ENCODE measurements at places on chromosomes 7 and 10.
A peak's percentile ranks its signal among the peaks of the same experiment; 100 is the strongest.

DNA sequence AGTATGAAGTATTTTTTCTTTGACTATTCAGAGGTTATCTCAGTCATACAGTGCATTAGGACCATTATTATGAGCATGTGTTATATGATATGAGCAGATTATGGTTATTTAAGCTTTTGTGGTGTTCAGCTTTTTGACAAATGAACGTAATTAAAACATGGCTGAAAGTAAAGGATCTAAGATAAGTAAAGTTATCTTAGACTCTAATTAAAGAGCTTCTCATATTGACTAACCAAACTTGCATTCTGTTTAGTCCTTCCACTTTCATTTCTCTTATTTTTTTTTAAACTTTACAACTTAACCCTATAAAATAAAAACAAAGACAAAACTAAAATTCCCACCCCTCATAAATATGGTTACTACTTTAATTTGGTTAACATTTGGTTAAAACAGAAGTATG is 6.9 kb upstream of the GPR85 start:
- no peak for DNase-seq

- no peak for DNase-seq
These were observed 357.7 kb downstream of the FGFR2 start for GRCh38 chr10:121240556-121240955.

- DNase-seq: no peak
These were observed 143.0 kb downstream of the CUBN start for GRCh38 chr10:16986406-16987205.

- DNase-seq: peak; percentile 77
These were observed 33.7 kb downstream of the NRBF2 start for GRCh38 chr10:63166742-63167258.

DNA sequence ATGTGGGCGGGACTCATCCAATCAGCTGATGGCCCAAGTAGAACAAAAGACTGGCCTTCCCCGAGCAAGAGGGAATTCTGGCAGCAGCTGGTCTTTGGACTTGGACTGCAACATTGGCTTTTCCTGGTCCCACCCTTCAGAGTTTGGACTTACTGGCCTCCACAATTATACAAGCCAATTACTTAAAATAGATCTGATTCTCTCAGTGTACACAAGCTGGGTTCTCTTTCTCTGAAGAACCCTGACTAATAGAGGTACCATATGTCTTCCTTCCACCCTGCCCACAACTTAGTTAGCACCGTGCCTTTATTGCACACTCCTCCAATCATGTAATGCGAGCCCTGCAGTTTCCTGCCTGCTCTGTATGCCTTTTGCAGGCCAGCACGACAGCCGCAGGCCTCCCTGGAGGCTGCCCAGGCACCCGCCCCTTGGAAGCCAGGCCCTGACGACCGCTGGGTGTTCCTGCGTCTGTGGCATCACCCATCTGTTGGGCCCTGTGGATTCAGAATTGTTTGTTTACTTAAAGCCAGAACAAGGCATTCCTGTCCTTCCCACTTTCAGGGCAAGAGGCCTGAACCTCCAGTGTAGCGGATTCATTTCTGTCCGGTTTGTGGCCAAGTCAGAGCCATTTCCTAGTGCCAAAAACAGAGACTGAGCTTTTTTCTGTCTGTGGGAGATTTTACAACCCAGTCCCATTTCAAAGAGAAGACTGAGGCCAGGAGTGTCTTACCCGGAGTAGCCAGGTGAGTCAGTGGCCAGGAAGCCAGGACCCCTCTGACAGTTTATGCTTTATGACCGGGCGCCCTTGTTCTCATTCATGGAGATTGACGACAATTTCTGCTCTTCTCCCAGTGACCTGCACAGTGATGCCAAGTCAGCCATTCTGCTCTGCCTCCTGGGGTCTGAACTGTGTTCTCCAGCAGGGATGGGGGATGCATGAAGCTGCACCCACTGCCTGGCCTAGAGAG is 968 bp upstream of the INMT start:
- DNase-seq: no peak

- no peak for DNase-seq
These were observed 19.1 kb downstream of the WDR86 start for GRCh38 chr7:151390598-151391357.

GRCh38 chr10:101089520-101090299 is 27.9 kb downstream of the KAZALD1 start:
- DNase-seq: peak; percentile 0

GRCh38 chr7:34837801-34838201 is 179.8 kb downstream of the NPSR1 start:
- no peak for DNase-seq

- DNase-seq: no peak
These were observed 94.3 kb downstream of the PRLHR start for GRCh38 chr10:118501171-118501570.

DNA sequence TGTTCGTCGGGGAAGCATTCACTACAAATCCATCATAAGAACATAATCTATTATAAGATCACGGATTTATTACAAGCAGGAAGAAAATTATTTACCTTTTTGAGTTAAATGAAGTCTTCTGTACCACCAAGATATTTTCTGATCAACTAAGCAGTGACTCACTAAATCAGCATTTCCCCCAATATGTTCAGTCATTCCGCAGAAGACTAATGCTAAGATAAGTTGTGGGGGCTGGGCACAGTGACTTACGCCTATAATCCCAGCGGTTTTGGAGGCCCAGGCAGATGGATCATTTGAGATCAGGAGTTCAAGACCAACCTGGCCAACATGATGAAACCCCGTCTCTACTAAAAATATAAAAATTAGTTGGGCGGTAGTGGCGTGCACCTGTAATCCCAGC is 144.2 kb upstream of the EGR2 start:
- DNase-seq: no peak

DNA sequence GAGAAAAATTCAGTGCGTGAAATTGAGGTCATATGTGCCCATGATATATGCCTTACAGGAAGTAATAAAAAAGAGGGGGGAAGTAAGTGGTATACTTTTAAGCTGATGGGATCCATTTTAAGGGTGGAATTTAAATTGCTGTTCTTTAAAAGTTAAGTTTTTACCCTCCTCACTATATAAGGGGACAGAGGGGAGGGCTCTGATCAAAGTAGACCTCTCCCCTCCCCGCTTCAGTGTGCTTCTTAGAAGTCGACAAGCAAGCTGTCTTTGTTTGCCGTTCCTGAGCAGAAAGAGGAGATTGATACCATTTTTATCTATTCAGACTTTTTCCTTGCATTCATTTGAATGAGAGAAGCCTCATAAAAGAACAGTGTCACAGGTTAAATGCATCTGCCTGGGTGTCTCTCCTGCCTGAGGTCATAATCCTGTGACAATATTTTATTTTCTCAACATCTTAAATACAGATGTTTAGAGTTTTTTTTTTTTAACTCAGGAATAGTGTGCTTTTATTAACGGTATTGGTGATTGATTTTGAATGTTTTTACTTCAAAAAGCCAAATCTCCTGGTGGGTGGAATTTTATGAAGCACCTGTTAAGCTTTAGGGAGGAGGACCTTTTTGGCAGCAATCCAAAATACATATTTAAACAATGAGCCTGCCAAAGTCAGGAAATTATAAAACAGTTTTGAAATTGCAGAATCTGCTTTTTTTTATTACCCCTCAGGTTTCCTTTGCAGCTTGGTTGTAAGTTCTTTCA is 141.7 kb downstream of the KAT6B start:
- peak; percentile 25 for DNase-seq

- no peak for DNase-seq
These were observed 51.5 kb downstream of the CCNY start for GRCh38 chr10:35387768-35388167.

- peak; percentile 81 for DNase-seq
These were observed 343.7 kb downstream of the ELMO1 start for GRCh38 chr7:37104822-37105518.

GRCh38 chr10:43304687-43305333 is 37.9 kb upstream of the RASGEF1A start:
- peak; percentile 6 for DNase-seq

GRCh38 chr10:88616250-88616977 is 29.9 kb downstream of the LIPJ start:
- no peak for DNase-seq

DNA sequence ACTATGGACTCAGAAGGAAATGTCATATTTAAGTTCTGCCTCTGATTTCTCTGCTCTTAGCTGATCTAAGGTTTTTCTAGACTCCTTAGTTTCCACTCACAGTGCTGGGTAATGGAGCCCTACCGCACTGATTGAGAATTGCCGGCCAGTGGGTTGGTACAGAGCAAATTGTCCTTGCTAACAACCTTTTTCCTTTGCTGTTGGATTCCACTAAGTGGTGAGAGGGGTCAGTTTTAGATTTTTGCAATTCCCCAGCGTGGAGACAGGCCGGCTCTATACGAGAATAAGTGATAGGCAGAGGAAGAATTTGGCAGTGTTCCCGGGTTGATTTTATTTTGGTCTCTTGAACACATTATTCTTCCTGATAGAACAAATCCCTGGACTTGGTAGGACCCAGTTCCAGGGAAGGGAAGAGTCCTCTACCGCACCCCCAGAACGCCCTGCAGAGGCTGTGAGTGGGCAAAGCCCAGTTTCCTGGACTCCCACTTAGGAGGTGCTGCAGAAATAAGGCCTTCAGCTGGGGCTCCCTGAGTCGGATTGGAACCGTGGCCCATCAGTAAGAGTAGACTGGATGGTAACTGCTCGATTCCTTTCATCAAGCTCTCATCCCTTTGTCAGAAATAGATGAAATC is 3.0 kb upstream of the NRP1 start:
- no peak for DNase-seq

- no peak for DNase-seq
These were observed 33.1 kb downstream of the SMC3 start for GRCh38 chr10:110600487-110601101.

DNA sequence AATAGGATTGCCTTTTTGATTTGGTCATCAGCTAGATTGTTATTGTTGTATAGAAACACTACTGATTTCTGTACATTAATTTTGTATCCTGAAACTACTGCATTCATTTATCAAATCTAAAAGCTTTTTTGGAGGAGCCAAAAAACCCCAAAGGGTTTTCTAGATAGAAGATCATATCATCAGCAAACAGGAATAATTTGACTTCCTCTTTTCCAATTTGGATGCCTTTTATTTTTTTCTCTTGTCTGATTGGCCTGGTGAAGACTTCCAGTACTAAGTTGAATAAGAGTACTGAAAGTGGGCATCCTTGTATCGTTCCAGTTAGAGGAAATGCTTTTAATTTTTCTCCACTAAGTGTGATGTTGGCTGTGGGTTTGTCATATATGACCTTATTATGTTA is 10.6 kb upstream of the ENTPD7 start:
- DNase-seq: no peak

DNA sequence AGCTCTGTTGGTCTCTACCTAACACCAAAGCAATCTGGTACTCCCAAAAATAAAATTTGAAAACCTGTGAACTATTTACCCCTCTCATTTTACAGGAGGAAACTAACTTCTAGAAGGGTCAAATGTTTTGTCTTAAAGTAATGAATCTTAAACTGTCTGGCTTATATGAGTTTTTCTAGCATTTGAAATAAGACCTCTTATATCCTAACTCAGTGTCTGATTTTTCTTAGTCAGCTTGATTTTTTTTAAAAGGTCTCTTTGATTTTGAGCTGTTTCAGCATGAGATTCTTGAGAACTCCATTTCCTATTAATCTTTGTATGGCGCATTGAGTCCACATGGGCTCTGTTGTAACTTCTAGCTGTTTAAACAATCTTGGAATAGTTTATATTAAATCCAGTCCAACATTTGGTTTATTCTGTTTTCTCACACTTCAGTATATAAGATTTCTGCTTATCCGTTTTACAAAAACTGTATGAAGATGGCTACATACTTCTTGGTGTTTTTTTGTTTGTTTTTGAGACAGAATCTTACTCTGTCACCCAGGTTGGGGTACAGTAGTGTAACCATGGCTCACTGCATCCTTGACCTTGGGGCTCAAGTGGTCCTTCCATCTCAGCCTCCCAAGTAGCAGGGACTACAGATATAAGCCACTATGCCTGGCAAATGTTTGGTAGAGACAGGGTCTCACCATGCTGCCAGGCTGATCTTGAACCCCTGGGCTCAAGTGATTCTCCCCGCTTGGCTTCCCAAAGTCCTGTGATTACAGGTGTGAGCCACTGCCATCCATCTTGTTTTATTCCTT is 91.1 kb downstream of the PPP1R9A start:
- DNase-seq: no peak

GRCh38 chr10:91694170-91694794 is 61.4 kb upstream of the PPP1R3C start:
- DNase-seq: peak; percentile 29

DNA sequence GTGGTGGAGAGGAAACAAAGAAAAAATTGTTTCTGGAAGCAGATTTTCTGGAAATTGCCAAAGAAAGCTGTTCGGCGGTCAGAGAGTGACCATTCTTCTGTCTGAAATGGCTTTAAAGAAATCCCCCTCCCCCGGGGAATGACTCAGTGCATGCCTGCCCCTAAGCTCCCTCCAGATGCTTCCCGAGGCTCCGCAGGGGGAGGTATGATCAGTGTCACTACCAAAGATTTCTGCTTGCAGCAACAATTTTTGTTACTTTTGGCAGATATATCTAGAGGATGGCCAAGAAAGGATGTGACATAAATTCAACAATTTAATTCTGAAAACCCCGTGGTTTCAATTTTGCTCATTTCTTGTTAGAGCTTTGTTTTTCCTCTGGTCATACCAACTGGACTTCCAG is 163.9 kb downstream of the JCAD start:
- no peak for DNase-seq

GRCh38 chr7:51602376-51602775 is 285.8 kb upstream of the COBL start:
- DNase-seq: no peak

GRCh38 chr10:112045938-112046337 is 137.6 kb downstream of the GPAM start:
- no peak for DNase-seq

- DNase-seq: no peak
These were observed 15.2 kb downstream of the MDH2 start for GRCh38 chr7:76063114-76063513.

DNA sequence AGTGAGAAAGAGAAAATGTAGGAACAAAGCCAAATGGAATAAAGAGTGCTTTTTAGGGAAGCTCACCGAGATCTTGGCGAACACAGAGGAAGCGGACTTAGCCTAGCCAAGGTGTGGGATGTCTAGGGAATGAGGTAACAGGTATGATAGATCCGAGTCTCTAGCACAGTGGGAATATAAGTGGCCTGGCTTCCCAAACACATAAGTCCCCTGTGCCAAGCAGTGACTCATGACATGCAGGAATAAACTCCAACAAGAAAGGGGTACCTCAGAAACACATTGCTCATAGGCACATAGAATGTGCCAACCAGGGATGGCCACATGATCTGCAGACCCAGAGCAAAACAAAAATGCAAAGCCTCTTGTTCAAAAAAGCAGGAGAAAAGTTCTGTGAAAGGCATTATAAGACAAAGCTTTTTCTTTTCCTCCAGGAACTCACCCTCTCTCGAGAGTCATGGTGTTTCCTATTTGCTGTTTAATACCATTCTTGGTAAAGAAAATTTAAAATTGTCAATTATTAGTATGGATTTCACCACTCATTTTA is 542.5 kb downstream of the GATA3 start:
- no peak for DNase-seq

All from NCI-H1417 (cell line).